ENCODE measurements at places on chromosomes 3 and 15.

DNA sequence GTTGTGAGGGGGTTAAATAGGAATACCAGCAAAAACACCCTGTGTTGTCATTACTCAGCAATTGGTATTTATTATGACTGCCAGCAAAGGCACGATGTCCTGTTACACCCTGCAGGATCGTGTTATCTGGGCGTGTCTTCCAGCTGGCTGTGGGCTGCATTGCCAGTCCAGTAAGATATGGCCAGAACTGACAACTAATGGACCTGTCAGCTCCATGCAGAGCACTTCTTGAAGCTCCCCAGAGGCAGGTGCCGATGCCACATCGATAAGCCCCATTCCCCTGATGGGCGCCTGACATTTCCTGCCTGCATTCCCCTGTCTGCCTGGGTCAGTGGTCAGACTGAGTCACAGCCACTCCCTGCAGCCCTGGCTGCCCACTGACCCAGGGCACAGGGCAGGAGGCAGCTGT, 79.7 kb upstream of the RASGRF1 start:
- DNase-seq: no peak
- no peaks in the 10 kb centered on the region for H3K27me3 ChIP-seq
- H3K4me3 ChIP-seq: no peak overlapping the region
- no peaks in the 10 kb centered on the region for H3K36me3 ChIP-seq

- H3K36me3 ChIP-seq: peaks cover 51% of the 10 kb centered on the region
- DNase-seq: no peak
- no peaks in the 10 kb centered on the region for H3K27me3 ChIP-seq
- H3K4me3 ChIP-seq: no peak overlapping the region
Observed at GRCh38 chr15:90489944-90490343, 39.8 kb upstream of the CRTC3 start.

- no peaks in the 10 kb centered on the region for H3K4me1 ChIP-seq
- no peak overlapping the region for H3K27ac ChIP-seq
- H3K36me3 ChIP-seq: peaks cover 100% of the 10 kb centered on the region
- H3K27me3 ChIP-seq: no peaks in the 10 kb centered on the region
- no peak overlapping the region for H3K4me3 ChIP-seq
Observed at GRCh38 chr15:25060472-25060803, 105.7 kb downstream of the SNRPN start.

DNA sequence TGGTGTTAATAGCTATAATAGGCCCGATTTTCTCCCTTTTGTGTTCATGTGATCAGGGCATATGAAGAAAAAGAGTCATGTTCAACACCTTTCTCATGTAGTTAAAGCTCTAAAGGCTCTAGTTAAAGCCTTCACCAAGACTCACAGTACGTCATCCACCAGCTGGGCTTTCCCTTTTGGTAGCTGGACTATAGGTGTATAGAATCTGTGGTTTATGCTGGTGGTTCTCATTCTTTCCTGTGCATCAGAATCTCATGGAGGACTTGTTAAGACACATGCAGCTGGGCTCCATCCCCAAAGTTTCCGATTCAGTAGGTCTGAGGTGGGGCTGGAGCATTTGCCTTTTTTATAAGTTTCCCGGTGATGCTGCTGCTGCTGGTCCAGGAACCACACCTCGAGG, 31.0 kb downstream of the CFAP91 start:
- H3K4me3 ChIP-seq: no peak overlapping the region
- H3K36me3 ChIP-seq: no peaks in the 10 kb centered on the region
- no peak for DNase-seq
- no peaks in the 10 kb centered on the region for H3K4me1 ChIP-seq
- no peaks in the 10 kb centered on the region for H3K27me3 ChIP-seq
- no peak overlapping the region for H3K27ac ChIP-seq

DNA sequence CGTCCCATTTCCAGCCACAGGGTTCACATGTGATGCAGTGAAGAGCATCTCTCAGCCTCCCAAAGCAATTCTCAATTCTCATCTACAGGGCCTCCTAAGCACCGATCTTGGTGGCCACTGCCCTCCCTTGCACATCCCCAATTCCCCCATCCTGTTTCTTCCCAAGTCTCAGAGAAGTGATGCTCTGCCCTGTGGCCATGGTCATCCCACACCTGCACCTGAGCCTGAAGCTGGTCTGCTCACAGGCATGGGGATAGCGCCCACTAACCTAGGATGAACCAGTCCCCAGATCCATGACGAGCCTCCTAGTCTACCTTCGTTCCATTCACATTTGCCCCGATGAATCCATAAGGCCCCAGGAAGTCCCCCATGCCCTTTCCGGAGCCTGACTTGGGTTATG, 201.5 kb downstream of the UACA start:
- H3K4me3 ChIP-seq: no peak overlapping the region
- DNase-seq: no peak
- no peaks in the 10 kb centered on the region for H3K4me1 ChIP-seq
- no peaks in the 10 kb centered on the region for H3K27me3 ChIP-seq
- H3K36me3 ChIP-seq: no peaks in the 10 kb centered on the region

GRCh38 chr3:160945336-160945735, 159.8 kb downstream of the B3GALNT1 start:
- H3K4me3 ChIP-seq: no peak overlapping the region
- no peak for DNase-seq
- H3K4me1 ChIP-seq: no peaks in the 10 kb centered on the region
- H3K27ac ChIP-seq: no peak overlapping the region
- no peaks in the 10 kb centered on the region for H3K27me3 ChIP-seq

GRCh38 chr3:41808152-41808551, 153.8 kb downstream of the ULK4 start:
- H3K36me3 ChIP-seq: no peaks in the 10 kb centered on the region
- no peak overlapping the region for H3K27ac ChIP-seq
- H3K4me3 ChIP-seq: no peak overlapping the region
- H3K27me3 ChIP-seq: no peaks in the 10 kb centered on the region

- no peaks in the 10 kb centered on the region for H3K27me3 ChIP-seq
- H3K4me1 ChIP-seq: no peaks in the 10 kb centered on the region
- H3K36me3 ChIP-seq: no peaks in the 10 kb centered on the region
- H3K4me3 ChIP-seq: no peak overlapping the region
- H3K27ac ChIP-seq: no peak overlapping the region
Observed at GRCh38 chr3:154078672-154079071, 42.5 kb upstream of the ARHGEF26 start.

DNA sequence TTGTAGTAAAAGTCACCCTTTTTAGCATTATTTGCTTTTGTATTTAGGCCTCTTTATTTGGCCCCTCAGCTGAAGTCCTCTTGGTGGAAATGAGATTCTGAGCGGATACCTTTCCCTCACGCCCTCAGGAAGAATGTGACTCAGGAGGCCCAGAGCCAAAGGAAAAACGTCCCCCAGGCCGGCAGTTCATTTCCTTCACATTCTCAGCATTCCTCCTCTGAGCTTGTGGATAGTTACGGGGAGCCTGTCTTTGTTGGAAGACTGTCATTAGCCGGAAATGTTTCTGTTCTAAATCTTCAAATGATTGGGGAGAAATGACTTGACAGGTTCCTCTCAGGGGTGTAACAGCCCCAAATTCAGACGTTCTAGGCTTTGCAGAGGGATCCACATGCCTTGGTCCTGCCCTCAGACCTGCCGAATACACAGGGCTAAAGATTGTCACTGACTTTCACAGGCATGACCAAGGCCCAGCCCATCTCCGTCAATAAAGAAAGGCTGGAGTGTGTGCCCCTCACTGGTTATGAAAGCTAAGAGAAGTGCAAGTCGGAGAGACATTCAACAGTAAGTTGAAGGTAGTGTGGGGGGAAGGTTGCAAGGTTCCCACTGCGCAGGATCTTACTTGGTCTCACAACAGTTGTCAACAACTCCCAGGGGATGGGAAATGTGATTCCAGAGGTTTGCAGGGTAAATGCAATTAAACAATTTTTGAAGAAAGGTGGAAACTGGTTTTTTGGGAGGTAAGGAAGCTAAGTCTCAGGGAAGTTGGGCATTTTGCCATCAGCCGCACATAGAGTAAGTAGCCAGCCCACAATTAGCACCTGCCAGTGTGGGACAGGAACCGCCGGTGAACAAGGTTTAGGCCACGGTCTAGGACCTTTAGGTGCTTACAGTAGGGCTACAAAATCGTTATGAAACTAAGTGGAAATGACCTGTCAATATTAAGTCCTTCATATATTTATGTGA, 39.7 kb upstream of the MYZAP start:
- peak overlapping the region; percentile 31 for H3K27ac ChIP-seq
- peak; percentile 51 for DNase-seq
- no peaks in the 10 kb centered on the region for H3K27me3 ChIP-seq
- H3K4me3 ChIP-seq: no peak overlapping the region
- peaks cover 14% of the 10 kb centered on the region for H3K36me3 ChIP-seq
- H3K4me1 ChIP-seq: peaks cover 13% of the 10 kb centered on the region

DNA sequence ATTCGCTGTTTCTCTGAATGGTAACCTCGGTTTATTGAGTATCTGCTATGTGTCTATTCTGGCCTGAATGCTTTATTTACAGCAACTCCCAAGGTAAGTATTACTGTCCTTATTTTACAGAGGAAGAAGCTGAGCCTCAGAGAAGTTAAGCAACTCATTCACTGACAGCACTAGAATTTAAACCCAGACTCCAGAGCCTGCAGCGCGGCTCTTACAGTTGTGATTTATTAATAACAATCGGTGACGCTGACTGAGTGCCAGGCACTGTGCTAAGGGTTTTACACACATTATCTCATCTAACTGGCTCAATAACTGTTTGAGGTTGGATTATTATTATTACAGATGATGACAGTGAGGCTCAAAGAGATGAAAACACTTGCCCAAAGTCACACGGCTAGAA, 19.6 kb downstream of the SRGAP3 start:
- no peak overlapping the region for H3K4me3 ChIP-seq
- H3K36me3 ChIP-seq: no peaks in the 10 kb centered on the region
- no peak for DNase-seq
- peaks cover 12% of the 10 kb centered on the region for H3K4me1 ChIP-seq
- H3K27me3 ChIP-seq: no peaks in the 10 kb centered on the region

GRCh38 chr15:26157081-26157480, 294.0 kb upstream of the ATP10A start:
- no peak overlapping the region for H3K4me3 ChIP-seq
- no peak overlapping the region for H3K27ac ChIP-seq
- no peaks in the 10 kb centered on the region for H3K27me3 ChIP-seq
- no peaks in the 10 kb centered on the region for H3K36me3 ChIP-seq
- no peaks in the 10 kb centered on the region for H3K4me1 ChIP-seq

- no peak for DNase-seq
- no peak overlapping the region for H3K4me3 ChIP-seq
- no peak overlapping the region for H3K27ac ChIP-seq
- H3K36me3 ChIP-seq: no peaks in the 10 kb centered on the region
- no peaks in the 10 kb centered on the region for H3K27me3 ChIP-seq
- H3K4me1 ChIP-seq: no peaks in the 10 kb centered on the region
Observed at GRCh38 chr3:107870943-107871638, 219.7 kb downstream of the CD47 start.

GRCh38 chr3:49787182-49787464, 781 bp upstream of the IP6K1 start:
- H3K27ac ChIP-seq: no peak overlapping the region
- H3K4me3 ChIP-seq: no peak overlapping the region
- H3K4me1 ChIP-seq: peaks cover 2% of the 10 kb centered on the region

DNA sequence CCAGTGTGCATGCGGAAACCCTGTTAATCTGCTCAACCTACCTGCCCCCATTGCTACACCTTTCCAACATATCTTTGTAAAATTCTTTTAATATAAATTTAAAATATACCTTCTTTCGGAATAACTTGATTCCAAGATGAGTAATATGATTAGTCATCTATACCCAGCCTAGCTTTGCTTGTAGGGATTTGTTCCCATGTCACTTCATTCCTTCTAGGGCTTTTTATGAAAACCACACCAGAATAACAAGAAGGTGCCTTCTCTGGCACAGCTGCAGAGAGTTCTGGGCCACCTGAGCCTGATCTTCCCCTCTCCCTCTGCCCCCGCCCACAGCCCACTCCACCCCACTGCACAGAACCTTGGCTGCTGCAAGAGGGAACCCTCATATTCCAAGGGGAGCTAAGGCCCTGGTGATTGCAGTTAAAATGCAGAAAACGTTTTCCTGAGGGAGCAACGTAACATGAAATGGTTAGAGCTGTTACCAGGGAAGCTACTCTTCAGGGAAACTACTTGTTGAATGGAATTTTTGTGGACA, 38.6 kb upstream of the HACD2 start:
- no peaks in the 10 kb centered on the region for H3K27me3 ChIP-seq
- no peak for DNase-seq
- no peak overlapping the region for H3K4me3 ChIP-seq
- no peaks in the 10 kb centered on the region for H3K36me3 ChIP-seq
- no peak overlapping the region for H3K27ac ChIP-seq

GRCh38 chr15:39924437-39924836, 4.4 kb upstream of the GPR176 start:
- no peak overlapping the region for H3K27ac ChIP-seq
- no peaks in the 10 kb centered on the region for H3K27me3 ChIP-seq
- H3K4me3 ChIP-seq: no peak overlapping the region
- H3K36me3 ChIP-seq: no peaks in the 10 kb centered on the region
- no peak for DNase-seq
- H3K4me1 ChIP-seq: peaks cover 5% of the 10 kb centered on the region

- H3K4me1 ChIP-seq: no peaks in the 10 kb centered on the region
- H3K4me3 ChIP-seq: no peak overlapping the region
- no peaks in the 10 kb centered on the region for H3K27me3 ChIP-seq
Observed at GRCh38 chr15:44633603-44634002, 29.9 kb downstream of the SPG11 start.

GRCh38 chr15:57037548-57037947, 119.1 kb downstream of the TCF12 start:
- no peak overlapping the region for H3K4me3 ChIP-seq
- H3K27me3 ChIP-seq: no peaks in the 10 kb centered on the region
- no peaks in the 10 kb centered on the region for H3K36me3 ChIP-seq
- DNase-seq: no peak

DNA sequence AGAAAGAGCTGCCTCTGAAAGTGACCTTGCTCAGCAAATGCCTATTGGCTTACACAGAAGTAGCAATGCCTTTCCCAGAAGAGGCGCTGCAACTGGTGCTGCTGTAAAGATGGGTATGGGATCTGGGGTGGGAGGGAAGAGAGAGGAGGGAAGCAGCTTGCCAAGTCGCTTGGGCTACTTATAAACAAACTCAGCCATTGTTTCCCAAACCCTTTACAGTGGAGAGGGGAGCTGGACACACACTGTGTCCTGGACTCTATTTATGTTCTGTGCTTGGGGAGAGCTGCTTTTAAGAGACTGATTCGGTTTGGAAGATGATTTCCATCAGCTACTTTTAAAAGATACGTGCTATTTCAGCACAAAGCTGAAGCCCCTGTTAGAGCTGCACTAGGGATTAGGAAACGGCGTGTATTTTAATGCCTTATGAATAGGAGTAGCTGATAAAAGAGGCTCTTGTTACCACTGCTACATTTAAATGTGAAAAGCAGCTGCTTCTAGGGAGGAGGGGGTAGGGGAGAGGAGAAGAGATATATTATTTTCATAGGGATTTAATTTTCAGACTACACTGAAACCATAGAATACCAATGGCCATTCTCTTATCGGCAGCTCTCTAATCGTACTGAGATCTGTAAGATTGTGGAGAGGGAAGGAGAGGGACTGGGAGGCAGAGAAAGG, 440.6 kb downstream of the MCTP2 start:
- H3K4me1 ChIP-seq: peaks cover 3% of the 10 kb centered on the region
- no peak overlapping the region for H3K4me3 ChIP-seq
- no peaks in the 10 kb centered on the region for H3K27me3 ChIP-seq
- DNase-seq: peak; percentile 62
- H3K27ac ChIP-seq: no peak overlapping the region
- H3K36me3 ChIP-seq: no peaks in the 10 kb centered on the region

Data from H1 (cell line).